Muscle of leg (tissue), 16 donors: ENCODE measurements at places on chromosomes 11 and 22. TPM values are rescaled to one million over a fixed set of nuclear protein-coding genes. Genes with fewer than 3 reads are reported as not detected.

DNA sequence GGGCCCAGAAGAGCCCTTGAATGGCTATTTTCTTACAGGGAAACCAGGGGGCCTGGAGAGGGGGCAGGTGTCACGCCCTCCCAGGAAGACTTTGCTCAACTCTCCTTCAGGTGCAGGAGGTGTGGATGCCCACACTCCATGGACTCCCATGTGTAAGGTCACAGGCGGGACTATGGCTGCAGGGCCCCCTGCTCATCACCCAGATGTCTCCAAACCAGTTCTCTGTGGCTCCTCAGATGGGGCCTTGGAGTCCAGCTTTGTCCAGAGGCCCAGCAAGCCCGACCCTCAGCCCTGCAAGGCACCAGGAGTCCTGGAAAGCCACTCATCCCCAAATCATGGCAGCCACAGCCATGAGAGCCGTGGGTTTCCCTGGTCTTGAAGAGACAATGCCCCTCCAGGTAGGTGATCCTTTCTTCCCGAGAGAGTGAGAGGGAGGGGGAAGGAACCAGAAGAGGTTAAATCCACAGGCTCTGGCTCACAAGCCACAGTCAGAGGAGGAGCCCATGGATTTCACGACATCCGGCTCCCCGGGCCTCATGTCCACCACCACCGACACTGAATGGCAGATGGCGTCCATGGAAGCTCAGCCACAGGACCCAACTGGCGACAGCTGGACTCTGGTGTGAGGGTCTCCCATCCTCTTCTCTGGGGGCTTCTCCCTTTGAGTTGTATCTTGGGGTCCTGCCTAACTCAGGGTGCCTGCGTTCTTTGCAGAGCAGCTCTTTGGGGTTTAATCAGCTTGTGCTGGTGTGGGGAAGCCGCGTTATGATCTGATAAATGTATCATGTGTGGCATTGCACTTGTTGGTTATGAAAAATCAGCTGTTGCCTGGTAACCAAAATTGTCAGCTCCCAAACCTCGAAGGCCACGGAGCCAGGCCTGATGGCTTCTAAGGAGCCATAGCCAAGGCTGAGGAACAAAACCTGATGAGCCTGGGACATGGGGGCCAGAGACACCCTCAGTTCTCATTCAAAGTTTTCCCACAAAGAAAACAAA lies 620.4 kb downstream of the BRD1 start:
- no peak for DNase-seq

DNA sequence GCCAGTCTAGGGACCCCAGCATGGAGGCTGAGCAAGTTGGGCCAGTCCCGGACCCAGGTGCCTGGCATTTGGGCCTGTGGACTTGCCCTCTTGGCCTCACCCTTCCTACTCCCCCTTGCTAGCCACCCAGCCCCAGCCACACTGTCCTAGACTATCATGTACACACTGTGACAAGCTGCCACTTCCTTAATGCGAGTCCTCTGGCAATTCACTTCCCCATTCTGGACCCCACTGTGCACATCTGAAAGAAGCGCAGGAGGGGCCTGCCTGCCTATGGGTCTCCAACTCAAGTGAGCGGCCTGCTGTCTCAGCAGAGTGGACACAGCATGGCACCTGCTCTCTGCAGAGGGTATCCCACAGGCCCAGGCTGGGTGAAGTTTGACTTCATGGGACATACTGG lies 68.5 kb upstream of the LMO1 start:
- no peak for DNase-seq

Gene UBE2L6
- total RNA-seq: 18.5 TPM

Gene DEFB131B
- total RNA-seq: not detected

DNA sequence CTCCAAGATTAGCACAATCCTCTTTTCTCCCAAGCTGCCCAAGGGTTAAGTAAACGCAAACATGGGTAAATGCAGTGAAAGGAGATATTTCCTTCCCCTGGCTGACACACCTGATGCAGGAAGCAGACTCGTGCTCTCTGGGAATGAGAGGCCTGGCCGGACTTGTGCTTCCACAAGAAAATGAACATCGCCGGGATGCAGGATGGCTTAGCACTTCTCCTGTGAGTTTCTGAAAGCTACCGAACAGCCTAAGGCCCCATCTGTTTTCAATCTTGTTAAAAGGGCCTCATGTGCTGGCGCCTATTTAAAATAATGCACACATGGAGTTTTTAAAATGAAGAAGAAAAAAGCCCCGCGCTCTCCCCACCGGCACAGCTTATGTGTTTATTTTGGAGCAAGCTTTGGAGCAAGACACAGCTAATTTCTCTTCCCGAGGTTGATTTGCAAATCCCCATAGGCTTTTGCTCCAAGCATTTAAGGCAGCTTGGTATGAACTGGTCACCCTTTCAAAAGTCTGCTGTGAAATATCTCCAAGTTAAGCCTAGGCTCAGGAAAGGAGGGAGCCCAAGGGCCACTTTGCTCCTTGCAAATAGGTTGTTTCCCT lies 100.9 kb downstream of the SYN3 start:
- DNase-seq: peak; percentile 96

Gene MPPED1
- 0.89 TPM for total RNA-seq

Gene BCR
- total RNA-seq: 12.7 TPM

DNA sequence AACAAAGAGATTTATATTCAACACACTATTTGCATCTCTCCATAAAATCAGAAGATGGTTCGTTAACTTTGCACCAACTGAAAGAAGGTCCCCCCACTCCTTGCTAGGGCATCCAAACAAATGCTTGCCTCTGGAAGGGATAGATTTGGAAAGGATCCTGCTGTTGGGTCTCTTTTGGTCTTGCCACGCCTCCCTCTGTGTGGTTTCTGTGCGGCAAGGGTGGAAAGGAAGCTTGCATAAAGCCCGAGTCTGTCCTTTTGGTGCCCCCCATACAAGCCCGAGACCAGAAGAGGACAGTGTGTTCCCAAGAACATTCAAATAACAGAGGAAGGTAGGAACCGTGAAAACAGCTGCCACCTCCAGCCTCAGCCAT lies 15.1 kb downstream of the SCGB1A1 start:
- no peak for DNase-seq

DNA sequence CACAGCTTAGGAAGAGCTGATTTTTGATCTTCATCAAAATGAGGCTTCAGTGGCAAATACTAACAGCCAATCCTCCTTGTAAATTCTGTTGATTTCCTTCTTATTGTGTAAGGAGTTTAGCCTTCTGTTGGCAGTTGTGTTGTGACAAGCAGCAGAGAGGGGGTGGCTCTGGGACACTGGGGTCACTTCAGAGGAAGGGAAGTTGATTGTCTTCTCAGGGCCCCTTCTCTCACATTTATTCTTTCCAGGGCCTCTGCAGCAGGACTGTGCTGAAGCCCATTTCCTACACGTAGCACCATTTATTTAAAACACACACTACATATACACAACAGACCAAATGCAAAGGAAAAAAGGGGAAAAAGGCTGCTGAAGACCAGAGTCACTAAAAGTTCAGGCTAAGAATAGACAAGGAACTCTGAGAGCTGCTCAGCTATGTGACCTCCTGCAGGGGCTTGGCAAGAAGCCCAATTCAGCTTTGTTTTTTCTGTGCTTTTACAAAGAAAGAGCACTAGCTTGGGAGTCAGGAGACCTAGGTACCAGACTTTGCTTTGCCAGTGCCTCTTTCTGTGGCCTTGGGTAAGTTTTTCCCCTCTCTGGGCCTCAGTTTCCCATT lies 28.3 kb upstream of the UPB1 start:
- peak; percentile 92 for DNase-seq

DNA sequence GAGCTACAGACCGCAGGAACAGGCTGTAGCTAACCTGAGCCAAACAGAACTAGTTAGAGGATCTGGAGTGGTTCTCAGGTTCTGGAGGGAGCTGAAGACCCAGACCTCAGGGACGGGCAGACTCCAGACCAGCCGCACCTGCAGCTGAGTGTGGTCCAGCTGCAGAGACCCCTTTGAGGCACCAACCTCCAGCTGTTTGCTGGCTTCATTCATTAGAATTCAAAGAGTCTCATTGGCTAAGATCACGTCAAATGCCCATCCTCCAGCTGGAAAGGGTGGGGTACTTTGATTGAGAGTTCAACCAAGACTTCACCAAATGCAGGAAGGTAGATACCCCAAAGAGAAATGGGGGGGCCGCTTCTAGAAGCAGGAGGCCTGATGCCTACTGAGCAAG lies 13.4 kb upstream of the IL2RB start:
- no peak for DNase-seq

DNA sequence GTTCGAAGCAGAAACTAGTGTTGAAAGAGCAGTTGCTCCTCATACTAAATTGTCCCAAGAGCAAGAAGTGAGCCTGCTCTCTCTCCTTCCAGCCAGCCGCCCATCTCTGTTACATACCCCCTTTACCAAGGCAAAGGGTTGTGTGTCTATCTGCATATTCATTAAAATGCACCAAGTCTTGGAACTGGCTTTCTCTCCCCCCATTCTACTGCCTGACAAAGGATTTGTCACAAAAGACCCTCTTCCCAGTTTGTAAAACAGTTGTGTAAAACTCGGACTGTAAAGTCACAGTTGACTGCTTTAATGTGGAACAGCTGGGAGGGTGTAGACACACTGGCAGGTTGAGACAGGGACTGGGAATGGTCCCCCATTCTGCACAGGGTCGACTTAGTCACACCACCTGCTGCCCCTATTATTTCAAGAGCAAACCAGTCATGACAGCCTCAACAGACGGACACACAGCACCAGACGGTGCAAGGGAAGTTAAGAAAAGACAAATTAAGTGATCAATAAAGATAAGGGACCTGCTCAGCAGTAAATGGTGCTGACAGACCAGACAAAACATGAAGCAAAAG lies 60.0 kb upstream of the HTATIP2 start:
- peak; percentile 16 for DNase-seq

DNA sequence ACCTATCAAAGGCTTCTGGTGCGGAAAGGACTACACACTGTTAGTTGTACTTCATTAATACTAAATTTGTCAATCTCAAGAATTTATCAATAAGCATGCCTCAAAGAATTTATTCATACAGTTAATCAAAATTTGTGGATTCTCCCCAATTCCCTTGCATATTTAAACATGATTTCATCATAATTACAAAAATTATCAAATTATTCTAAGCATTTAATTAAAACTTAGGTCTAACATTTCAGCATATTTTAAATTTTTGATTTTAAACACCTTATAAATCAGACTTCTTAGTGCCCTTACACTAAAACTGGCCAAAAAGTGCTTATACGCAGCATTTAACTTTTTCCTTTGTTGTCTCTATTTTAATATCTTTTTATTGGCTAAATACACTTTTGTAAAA lies 13.8 kb upstream of the SERPIND1 start:
- DNase-seq: no peak

DNA sequence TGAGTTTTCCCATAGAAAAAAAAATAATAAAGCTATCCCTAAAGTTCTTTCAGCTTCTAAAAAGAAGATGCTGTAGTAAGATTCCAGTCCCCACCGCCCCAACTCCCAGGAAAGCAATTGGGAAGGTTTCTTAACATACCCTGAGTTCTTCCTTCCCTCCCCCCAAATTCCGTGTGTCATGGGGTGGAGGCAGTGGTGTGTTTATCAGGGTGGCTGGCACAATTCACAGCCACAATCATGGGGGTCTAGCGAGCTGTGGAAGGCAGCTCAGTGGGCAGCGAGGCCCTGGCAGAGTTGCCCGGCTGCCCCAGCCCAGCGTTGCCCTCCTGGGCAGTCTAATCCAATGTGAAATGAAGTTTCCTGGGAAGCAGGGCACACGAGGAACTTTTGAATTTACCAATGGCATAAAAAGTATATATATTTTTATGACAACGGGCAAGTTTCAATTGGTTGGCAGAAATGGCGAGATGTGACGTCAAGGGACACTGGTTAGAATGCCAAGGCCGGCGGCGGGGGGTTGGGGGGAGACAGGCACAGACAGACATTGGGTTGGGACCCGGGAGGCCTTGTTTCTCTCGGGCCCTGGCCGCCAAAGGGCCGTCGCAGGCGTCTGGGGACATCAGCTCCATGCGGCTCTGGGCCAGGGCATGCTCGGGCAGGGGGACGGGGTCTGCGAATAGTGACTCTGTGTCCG lies 80.7 kb upstream of the PPARA start:
- DNase-seq: peak; percentile 85

- DNase-seq: no peak
Measured at GRCh38 chr11:105227363-105227762, 87.8 kb upstream of the CARD18 start.

DNA sequence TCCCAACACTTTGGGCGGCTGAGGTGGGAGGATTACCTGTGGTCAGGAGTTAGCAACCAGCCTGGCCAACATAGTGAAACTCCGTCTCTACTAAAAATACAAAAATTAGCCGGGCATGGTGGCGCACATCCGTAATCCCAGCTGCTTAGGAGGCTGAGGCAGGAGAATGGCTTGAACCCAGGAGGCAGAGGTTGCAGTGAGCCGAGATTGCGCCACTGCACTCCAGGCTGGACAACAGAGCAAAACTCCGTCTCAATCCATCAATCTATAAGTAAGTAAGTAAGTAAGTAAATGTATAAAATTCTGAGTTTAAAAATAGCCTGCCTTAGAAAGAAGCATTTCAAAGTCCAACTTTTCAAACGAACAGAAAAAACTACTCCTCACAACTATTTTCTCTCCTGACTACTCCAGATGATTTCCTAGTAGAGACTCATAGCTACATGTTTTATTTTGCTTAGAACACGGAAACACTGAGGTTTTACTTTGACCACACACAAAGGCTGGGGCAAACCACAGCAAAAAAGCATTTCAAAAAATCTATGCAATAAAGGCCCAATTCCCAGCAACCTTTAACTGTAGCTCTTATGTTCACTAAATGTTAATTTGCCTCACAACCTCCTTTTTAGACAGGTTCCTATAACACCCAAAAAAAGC lies 16.3 kb downstream of the SPTY2D1 start:
- peak; percentile 29 for DNase-seq

- DNase-seq: no peak
Measured at GRCh38 chr11:109062871-109063270, 359.1 kb upstream of the C11orf87 start.

- no peak for DNase-seq
Measured at GRCh38 chr11:66625041-66625751, 8.8 kb downstream of the RBM14 start.

DNA sequence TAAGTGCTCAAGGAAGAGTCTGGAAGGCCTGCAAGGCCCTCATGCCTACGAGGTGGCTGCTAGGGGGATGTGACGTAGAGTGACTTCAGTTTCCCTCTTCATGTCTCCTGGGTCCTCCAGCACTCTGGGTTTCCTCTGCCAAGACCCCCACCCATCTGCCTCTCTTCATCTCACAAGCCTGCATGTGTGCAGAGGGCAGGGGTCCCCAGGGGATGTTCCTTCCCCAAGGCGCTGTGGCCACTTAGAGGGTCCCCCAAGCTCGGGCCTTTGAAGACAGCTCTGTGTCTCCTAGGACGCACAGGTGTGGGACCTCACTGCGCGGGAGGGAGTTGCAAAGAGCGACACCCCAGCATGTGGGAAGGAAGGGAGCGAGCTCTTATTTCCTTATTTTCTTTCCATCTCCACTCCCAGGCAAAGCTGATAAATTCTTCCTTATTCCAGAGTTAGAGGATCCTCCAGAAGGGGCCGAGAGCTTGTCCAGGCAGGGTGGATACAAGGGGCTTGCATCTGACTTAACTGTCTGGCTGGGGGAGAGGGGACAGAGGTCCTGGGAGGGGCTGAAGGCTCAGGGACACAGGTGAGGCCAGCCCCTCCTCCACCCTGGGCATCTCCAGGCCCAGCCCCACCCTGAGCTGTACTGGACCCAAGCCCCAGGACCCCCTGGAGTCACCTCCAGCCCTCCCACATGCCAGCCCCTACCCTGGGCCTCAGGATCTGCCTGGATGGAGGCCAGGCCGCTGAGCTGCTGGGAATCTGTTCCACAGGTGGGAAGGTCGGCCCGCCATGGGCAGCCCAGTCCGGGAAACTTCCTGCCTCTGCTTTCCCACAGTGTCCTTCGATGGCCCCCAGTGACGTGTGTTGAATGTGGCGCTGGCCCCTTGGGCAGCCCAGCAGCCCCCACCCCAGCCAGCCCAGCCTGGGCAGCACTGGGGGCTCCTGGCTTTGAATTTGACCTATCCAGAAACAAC lies 59.7 kb upstream of the KCNQ1OT1 start:
- DNase-seq: no peak
